ENCODE measurements at places on chromosomes 7 and 10.

DNA sequence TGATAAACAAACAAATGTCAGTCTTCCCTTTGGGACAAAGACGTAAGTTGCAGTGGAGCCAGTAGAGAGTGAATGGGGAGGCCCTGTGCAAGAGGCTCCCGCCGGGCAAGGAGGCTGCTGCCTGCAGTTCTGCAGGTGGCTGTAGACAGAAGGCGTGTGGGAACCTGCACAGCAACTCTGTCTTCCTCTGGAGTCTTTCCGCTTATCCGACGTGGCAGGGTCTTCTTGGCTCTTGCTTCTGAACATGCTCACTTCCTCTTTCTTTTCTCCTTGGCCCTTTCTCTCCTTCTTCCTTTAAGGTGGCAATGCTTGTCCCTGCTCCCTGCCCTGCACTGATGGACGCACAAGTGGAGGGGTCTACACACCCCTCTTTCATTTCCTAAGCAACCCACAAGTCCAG is 122.5 kb downstream of the HIPK2 start:
- DNase-seq, result no peak

GRCh38 chr7:1425292-1426136 is 33.8 kb downstream of the MICALL2 start:
- DNase-seq, result no peak

GRCh38 chr10:11320809-11321520 is 290.5 kb downstream of the USP6NL start:
- DNase-seq, result no peak

DNA sequence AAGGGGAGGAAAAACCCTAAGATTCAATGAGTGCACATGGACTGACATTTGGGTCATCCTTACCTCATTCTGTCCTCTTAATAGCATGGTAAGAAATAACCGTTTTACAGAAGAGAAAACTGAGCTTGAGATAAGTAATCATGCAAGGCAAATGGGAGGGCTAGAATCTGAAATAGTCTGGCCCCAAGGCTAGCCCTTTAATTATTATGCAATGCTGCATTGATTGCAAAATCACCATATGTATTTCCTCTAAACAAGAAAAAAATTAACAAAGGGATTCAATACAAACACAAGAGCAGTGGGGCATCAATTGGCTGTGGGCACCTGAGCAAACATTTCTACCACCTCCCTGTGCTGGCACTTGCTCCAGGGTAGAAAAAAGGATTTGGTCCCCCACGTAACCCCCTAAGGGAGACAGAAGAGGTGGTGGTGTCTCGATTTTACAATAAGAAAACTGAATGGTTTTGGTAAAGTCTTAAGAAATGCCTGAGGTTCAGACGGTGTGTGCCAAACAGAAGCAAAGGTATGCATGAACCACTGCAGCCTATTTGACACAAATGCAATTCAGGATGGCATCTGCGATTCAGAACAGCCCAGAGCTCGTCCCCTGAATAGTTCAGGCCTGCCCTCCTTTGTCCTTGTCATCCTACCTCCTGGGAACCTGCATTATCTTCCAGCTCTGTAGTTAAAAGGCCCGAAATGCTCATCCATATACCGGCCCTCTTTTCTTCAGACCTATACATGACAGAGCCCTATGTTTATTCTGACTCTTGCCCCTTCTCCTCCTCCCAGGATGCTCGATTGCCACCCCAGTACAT is 23.6 kb downstream of the PIP4K2A start:
- no peak for DNase-seq

DNA sequence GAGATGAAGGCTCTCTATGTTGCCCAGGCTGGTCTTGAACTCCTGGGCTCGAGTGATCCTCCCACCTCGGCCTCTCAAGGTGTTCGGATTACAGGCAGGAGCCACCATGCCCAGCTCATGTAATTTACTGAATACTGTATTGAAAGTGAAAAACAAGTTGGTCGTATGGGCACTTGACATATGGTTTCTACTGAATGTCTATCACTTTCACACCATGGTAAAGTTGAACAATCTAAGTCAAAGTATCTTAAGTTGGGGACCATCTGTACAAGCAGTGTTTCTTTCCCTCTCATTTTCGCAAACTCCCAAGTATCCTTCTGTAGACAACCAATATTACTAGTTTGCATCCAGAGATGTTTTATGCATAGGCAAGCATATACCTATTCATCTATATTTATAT is 116.6 kb downstream of the TMEM178B start:
- DNase-seq, result no peak

GRCh38 chr7:90916319-90916718 is 320.2 kb downstream of the CDK14 start:
- no peak for DNase-seq

GRCh38 chr10:17961551-17962422 is 10.1 kb downstream of the SLC39A12 start:
- no peak for DNase-seq
